Activated CD8-positive, alpha-beta memory T cell treated with anti-CD3 and anti-CD28 coated beads, Interleukin-2, amount 50 U/mL, for 4 hours (primary cell): ENCODE measurements at places on chromosomes 5 and 9.
A peak's percentile ranks its signal among the peaks of the same experiment; 100 is the strongest.

DNA sequence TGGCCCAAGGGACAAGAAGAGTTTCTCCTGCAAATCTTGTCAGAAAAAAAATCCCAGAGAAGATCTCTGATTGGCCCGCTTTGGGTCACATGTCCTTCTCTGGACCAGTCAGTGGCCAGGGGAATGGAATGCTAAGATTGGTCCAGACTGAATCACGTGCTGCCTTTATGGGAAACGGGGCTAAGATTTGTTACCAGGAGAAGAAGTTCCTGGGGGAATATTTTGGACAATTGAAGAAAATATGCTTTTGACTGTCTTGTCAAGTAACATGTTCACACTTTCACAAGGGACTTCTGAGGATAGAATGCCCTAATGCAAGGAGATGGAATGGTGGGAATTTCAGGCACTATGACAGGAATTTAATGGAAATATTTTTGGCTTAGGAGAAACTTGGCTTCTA lies 74.1 kb upstream of the SH3PXD2B start:
- DNase-seq, result no peak

DNA sequence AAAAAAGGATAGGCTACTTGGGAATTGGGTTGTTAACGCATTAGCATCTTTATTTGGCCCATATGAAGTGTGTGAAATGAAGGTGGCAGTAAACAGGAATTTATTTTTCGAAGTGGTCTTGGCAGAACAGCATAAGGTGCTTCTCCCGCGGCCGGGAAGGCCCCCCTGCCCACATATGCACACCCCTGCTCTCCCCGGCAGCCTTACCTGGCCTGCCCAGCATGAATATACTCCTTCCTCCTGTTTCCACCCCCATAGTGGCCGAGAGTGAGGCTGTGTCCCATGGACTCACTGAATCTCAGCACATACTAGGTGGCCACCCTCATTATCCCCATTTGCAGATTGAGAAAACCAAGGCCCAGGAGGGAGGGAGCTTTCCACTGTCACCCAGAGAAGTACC lies 54.0 kb upstream of the OLFM1 start:
- peak; percentile 3 for DNase-seq

GRCh38 chr5:20114526-20114925 lies 126.5 kb upstream of the CDH18 start:
- no peak for DNase-seq

DNA sequence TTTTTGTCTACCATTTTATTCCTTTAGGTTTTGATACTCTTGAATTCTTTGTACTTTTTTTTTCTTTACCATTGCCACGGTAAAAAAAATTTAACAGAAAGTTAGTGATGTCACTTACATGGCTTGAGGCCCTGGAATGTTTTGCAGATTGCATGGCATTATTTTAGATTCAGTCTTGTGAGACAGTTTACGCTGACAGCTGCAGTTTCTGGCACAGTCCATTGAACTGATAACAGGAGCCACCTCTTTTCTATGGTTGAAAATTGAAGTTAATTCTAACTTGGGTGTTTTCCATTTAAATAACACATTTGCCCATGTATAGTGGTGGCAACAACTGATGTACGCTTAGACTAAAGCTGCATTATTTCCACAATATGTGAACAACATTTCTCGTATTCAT lies 1028.5 kb downstream of the CDH18 start:
- no peak for DNase-seq

DNA sequence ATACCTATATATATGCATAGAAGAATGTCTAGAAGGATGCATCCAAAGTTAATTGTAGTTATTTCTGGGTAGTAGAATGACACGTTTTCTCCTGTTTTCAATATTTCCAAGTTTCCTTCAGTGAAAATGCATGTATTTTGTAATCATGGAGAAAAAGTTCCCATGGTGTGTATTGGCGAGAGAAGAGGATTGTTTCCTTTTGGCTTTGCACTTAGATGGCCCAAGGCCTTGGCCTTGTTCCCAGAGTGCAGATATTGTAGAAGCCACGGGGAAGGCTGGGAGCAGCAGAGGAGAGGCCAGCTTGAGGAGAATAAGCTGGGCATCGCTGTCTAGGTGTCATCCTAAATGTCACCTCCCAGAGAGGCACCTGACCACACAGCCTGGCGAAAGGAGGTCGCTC lies 44.0 kb downstream of the IRF1 start:
- no peak for DNase-seq

- no peak for DNase-seq
Measured at GRCh38 chr5:136191304-136192014, 1.5 kb downstream of the SMIM32 start.

- no peak for DNase-seq
Measured at GRCh38 chr5:140044041-140044440, 942 bp upstream of the NRG2 start.

DNA sequence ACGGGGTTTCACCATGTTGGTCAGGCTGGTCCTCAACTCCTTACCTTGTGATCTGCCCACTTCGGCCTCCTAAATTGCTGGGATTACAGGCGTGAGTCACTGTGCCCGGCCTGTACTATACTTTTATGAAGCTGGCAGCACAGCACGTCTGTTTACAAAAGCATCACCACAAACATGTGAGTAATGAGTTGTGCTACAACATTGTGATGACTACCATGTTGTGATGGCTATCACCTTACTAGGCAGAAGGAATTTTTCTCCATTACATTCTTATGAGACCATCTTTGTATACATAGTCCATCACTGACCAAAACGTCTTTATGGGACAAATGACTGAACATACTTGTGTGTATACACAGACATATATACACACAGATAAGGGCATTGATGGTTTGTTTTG lies 1019.0 kb downstream of the CDH18 start:
- no peak for DNase-seq
